Upper lobe of right lung (tissue), 1 donor: ENCODE measurements at places on chromosomes 1 and 21. TPM values are rescaled to one million over a fixed set of nuclear protein-coding genes. Genes with fewer than 3 reads are reported as not detected.

DNA sequence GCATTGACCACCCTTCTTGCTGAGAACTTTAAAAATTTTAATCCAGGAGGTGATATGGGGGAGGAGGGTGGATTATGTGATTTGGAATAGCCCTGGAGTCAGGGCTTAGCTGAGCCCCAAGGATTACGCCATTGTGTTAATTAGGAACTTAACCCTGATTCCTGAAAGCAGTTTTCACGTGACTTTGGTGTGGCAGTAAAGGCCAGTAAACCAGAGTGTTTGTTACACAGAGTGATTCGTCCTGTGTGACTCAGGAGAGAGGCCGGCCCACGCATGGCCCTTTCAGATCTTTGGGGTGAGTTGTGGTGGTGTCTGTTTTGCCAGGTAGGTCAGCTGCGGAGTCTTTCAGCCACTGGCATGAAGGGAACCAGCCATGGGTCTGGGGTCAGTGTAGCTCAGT lies 107.6 kb downstream of the NOS1AP start:
- no peak for DNase-seq

Gene DENND2D
- 78.2 TPM for total RNA-seq

Gene ZBTB8OS
- total RNA-seq, result 47.8 TPM

- no peak for DNase-seq
These were observed 90.4 kb downstream of the SLC45A1 start for GRCh38 chr1:8408151-8408839.

Gene NDC1
- 7.7 TPM for total RNA-seq

DNA sequence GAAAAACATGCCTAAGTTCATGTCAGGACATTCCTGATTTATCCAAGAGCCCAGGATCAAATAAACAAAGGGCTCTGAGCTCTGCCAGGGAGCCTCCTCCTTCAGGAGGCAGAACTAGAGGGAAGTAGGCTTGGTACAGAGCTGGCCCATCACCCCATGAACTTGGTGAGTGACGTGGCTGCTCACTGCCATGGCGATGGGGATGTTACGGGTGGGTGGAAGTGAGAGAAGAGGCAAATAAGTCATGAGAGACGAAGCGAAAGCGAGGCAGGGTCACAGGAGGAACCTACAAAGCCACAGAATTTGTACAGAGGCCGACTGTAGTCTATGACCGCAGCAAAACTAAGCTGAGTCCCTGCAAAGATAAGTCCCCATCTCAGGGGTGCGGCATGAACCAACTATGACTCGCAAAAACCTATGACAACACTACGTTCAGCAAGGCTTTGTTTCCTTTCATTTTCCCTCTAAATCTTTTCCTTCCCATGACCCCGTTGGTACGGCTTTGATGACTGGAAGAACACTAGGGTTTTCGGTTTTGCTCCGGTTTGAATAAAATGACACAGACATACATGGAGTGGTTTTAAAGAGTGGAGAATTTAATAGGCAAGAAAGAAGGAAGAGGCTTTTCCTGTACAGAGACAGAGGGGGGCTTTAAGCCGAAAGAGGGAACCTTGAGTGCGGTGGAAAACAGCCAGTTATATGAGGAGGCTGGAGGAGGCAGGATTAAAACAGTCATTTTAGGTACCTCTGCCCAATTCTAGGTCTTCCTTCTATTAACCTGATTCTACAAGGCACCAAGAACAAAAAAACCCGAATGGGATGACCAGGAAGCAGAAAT lies 74.1 kb downstream of the CD46 start:
- DNase-seq, result peak; percentile 88

Gene VANGL1
- 10.4 TPM for total RNA-seq

Gene DBT
- total RNA-seq, result 15.7 TPM

- DNase-seq, result no peak
These were observed 78.1 kb upstream of the CSF3R start for GRCh38 chr1:36560621-36561360.

GRCh38 chr1:92949937-92950817 lies 11.1 kb downstream of the DIPK1A start:
- DNase-seq, result no peak

DNA sequence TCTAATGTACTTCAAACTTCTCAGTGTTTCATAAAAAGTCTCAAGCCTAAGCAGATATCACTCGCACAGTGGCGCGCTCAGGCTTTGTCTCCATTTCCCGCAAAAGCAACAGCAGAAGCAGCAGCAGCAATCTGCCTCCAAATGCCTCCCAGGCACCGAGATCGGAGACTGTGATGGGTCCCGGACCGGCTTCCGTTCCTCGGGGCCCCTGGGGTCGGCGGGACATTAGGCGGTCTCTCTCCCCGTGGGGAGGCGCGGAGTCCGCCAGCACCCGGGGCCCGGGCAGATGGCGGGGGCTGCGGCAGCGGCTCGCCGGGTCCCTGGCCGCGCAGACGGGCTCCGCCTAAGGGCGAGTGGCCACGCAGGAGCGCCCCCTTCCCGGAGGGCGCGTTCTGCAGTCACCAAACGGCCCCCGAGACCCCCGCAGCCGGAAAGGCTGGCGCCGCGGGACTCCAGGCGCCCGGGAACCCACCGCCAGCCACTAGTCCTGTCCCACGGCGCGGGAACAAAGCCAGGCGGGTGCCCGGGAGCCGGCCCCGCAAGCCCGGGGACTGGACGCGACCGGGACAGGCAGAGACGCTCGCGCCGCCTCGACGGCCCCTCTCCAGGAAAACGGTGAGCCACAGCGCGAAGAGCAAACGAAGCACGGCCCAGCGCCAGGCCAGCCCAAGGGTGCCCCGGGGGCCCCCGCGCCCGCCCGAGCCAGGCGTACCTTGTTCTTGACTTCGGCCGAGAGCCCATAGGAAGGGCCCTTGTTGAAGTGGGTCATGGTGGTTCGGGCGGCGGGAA lies 590 bp downstream of the CNN3 start:
- DNase-seq, result peak; percentile 82

- DNase-seq, result peak; percentile 81
These were observed 18.0 kb upstream of the GRHL3 start for GRCh38 chr1:24300971-24301784.

GRCh38 chr1:6486433-6487011 lies 4.9 kb downstream of the PLEKHG5 start:
- DNase-seq, result peak; percentile 94

Gene ST6GALNAC5
- total RNA-seq, result 23.1 TPM

GRCh38 chr1:200471739-200472138 lies 61.9 kb upstream of the ZNF281 start:
- no peak for DNase-seq

GRCh38 chr1:31585736-31586365 lies 9.5 kb downstream of the TINAGL1 start:
- no peak for DNase-seq

Gene SV2A
- total RNA-seq, result 1.7 TPM

GRCh38 chr1:9183898-9184297 lies 50.7 kb upstream of the H6PD start:
- DNase-seq, result no peak

- no peak for DNase-seq
These were observed 286.7 kb downstream of the SRGAP2C start for GRCh38 chr1:121471523-121471922.

- no peak for DNase-seq
These were observed at the start of gene PADI4 for GRCh38 chr1:17307946-17308345. Gene PADI4 (plus strand): TSS chr1:17308197. CDS start chr1:17308223, 26 bp downstream.

DNA sequence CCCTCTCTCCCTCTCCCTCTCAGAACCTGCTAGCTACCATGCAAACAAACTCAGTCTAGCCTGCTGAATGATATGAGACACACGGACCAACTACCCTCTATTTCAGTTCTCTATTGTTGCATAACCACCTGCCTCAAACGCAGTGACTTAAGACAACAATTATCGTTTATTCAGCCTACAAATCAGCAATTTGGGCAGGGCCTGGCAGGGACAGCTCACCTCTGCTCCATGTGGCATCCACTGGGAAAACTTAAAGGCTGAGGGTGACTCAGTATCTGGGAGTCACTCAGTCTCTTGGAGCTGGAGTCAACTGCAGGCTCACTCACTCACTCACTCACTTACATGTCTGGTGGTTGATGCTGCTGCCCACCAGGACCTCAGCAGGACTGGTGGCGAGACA lies 121.3 kb downstream of the SEC16B start:
- no peak for DNase-seq

DNA sequence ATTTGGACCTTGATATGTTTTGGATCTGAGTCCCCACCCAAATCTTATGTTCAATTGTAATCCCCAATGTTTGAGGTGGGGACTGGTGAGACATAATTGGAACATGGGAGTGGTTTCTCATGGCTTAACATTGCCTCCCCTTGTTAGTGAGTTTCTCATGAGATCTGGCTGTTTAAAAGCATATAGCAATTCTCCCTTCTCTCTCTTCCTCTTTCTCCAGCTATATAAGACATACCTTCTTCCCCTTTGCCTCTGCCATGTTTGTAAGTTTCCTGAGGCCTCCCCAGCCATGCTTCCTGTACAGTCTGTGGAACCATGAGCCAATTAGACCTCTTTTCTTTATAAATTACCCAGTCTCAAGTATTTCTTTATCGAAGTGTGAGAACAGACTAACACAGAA lies 692.4 kb downstream of the KCNT2 start:
- DNase-seq, result no peak

Gene CLIC6
- 12.3 TPM for total RNA-seq

DNA sequence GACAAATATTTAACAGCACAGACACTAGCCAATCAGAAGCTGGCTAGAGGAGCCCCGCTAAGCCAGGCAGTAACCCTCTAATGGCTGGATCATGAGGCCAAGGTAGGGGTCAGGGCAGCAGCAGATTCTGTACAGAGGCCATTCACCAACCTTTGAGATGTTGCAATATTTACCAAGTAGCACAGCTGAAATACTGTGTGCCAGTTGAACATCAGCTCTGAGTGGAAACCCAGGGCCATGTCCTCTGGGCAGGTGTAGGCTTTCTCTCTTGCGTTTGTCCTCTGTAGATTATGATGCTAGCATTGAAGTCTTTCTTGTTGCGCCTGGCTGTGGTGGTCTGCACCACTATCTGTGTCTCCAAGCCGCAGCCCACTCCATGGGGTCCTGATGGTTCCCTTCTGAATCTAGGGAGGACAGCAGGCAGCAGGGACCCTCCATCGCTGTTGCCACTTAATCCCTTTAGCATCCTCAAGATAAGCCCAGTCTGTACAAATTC lies 2.5 kb upstream of the COG2 start:
- DNase-seq, result no peak

Gene CNIH3
- total RNA-seq, result 4.8 TPM

GRCh38 chr1:43358121-43358745 lies 548 bp upstream of the CDC20 start:
- DNase-seq, result no peak

Gene CTTNBP2NL
- total RNA-seq, result 59.4 TPM

- no peak for DNase-seq
These were observed 404 bp upstream of the CPLANE2 start for GRCh38 chr1:16237343-16237830.

DNA sequence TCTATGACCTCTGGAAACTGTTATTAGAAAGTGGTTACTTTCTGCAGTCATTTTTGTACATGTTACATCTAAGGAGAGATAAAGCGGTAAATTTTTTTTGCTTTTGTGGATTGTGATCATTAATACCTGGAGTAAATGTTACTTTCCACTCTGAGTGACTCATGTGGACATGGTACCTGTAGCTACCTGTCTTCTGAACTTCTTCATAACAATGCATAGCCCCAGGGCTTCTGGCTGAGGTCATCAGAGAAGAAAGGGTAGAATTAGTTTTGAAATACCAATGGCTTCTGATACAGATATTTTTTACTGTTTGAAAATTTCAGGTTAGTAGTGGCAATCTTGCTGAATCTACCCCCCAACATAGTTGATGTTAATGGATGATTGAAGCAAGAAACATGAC lies 489.3 kb downstream of the RWDD3 start:
- DNase-seq, result no peak

DNA sequence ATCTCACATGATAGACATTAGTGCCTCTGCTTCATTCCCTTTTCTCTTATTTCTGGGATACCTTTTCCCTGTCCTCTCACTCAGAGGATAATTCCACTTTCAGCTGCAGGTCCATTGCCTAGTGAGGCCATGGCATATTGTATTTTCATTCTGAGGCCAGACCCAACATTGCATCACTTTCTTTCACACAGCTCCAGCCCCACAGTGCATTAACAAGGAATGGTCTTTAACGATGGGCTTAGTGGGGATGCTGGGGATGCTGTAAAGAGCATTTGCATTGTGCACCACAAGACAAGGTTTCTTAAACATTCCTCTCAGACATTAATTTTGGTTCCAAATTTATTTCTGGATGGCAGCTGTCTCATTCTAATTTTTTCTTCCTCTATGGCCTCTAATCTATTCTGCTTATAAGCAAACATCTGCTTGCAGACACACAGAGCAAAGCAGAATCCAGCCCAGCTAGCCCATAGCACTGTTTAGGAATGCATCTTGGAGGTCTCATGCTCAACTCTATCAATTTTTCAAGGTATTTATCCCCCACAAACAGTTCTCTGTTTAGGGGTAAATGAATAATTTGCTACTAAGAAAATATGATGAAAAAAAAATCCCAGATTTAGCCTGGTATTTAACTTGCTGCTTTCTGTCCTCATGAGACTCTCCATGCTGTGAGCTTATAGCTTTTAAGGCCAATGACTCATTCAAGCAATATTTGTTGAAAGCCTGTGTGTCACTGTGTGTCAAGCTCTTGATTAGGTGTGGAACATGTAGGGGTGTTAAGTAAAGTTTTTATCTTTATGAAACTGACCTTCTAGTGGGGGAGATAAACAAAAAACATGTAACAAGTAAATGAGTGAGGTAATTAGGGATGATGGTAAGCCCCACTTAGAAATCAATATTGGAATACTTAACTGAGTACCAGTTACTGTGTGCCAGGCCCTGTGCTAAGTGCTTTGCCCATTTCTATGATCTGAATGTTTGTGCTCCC lies 44.5 kb upstream of the CCDC190 start:
- no peak for DNase-seq
